ENCODE measurements at places on chromosomes 2 and 18.

DNA sequence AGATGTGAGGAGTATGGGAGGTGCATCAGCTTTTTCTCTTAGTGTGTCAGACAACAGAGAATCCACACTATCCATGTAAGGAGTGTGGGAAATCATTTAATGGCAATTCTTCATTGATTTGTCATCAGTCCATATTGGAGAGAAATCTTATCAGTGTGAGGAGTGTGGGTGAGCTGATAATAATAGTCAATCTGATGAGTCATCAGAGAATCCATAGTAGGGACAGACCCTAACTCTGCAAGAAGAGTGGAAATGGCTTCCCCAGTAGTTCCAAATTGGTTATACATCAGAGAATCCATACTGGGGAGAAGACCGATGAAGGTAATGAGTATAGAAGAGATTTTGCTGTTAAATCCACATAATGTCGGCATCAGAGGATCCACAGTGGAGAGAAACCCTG, 150.5 kb upstream of the THUMPD2 start:
- DNase-seq = no peak

GRCh38 chr18:7117390-7118355, at the start of gene LAMA1:
Gene LAMA1 (minus strand): TSS chr18:7117797. CDS start chr18:7117720, 77 bp downstream.
- no peak for DNase-seq

DNA sequence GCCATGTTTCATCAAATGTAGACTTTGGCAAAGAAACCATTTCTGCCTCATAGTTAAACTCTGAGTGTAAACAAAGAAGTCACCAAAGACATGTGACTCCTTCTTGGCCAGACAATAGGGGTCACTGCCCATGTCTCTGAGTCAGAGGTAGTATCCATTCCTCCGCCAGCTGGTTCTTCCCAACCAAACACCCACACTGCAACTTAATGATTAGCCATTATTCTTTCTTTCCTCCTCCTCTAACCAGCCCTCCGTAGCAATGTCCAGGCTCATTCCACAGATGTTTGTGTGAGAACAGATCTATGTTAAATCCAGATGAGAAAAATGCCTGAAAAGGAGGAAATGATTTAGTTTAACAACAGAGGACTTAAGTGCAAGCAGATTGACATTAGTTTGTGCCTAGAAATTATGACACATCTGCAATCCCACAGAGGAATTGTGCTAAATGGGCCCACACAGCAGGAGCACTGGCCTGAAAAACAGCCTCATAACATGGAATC, 127.9 kb upstream of the SH3BP4 start:
- DNase-seq = no peak

DNA sequence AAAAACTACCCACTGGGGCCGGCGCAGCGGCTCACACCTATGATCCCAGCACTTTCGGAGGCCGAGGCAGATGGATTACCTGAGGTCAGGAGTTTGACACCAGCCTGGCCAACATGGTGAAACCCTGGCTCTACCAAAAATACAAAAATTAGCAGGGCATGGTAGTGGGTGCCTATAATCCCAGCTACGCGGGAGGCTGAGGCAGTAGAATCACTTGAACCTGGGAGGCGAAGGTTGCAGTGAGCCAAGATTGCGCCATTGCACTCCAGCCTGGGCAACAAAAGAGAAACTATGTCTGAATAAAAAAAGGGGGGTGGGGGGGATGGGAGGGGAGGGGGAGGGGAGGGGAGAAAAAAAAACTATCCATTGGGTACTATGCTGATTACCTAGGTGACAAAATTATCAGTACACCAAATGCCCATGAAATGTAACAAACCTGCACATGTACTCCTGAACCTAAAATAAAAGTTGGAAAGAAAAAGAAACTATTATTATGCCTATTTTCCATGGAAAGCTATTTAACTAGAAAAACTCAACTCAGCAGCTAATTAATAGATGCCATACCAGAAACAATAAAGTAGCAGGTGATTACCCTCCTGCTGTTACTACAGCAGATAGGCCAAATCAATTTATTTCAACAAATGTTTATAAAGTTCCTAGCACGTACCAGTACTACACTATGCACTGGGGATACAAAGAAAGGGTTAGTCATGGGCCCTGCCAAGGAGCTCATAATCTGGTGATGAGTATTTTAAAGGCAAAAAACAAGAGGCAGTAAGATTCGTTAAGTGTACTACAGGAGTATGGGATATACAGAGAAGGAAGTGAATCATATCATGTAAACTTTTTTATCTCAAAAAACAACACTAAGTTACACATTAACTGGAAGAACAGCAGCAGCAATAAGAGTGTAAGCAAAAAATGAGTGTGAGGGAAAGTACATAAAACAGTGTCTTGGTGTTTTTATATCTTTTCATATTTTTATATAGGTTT, 112.8 kb upstream of the SLC39A10 start:
- DNase-seq = no peak

DNA sequence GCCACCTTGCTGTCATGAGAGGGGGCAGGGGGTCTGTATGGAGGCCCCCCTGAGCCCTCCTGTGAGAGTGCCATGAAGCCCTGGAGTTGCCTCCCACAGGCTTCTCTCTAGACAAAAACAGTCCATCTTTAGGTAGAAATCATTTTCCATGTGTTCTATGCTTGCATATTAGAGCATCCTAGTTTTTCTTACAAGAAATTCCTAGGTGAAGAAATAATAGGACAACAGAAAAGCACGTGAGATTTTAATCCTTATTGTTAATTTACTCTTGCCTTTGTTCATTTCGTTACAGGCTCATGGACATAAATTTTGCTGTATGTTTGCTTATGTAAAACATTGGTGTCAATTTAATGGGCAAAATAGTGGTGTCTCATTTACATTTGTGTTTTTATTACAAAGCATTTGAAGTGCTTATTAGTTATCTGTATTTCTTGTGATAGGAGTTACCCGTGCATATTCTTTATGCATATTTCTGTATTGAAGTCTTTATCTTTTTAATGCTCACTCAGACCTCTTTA, 336.9 kb upstream of the RAB6C start:
- DNase-seq = no peak

DNA sequence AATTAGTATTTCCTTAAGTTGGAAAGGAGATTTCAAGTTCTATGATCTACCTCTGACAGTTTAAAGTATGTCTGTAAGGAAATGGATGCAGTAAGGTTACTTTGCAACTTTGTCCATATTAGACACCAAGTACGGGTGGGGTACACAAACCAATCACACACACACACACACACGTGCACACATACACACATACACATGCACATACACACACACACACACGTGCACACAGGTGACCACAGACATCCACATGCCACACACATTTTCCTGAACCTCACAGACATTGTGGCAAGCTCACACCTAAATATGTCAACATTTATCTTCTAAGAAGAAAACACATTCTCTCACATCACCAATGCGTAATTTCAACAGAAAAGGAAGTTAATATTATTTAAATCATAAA, 165.9 kb downstream of the MYT1L start:
- DNase-seq = no peak

- no peak for DNase-seq
These were observed 85.4 kb downstream of the XDH start for GRCh38 chr2:31329081-31329625.

GRCh38 chr18:49904871-49905555, 91.7 kb upstream of the ACAA2 start:
- no peak for DNase-seq

DNA sequence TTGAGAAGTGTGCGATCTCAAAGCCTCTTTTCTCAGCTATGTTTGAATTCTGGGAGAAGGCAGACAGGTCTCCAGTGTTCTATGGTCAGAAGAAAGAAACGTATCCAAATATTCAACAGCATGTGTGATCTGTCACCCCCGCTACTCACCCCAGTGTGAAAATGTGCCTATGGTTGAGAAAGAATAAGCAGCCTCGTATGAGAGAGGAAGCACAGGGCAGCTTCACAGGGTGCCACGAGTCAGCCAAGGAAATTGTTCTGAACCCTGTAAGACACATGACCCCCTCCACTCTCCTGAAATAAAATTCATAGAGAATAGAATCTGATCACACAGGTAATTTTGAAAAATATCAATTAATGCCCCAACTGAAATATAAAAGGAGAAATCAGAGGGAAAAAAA, 8.0 kb upstream of the SF3B1 start:
- DNase-seq = no peak
